Mucosa of gallbladder (tissue), 1 donor: ENCODE measurements at places on chromosomes 3 and 15.

DNA sequence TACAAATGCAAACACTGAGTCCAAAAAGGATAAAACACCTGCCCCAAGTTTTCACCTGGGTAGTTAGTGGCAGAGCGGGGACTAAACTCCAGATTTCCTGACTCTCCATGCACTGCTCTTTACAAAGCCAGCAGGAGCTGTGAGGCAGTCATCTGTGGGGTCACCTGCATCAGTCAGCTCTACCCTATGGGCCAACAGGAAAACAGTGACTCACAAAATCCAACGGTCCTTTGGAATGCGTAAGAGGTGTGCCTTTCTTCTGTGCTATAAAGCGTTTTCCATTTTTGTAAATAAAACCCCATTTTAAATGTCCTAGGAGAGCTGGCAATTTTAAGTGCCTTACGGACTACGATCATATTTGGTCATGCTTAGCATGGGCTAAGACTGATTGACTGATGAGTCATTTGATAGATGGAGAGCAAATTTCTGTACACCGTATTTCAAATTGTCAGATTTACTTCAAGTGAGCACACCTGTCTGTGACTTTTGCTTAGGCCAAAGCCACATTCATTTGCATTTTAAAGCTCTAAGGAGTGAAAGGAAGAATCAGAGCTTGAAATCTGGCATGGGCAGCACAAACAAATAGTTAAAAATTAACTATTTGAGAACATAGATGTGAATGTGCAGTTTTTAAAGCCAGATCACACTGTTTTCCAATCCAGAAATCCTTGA, 4.4 kb upstream of the COL8A1 start:
- DNase-seq: no peak

DNA sequence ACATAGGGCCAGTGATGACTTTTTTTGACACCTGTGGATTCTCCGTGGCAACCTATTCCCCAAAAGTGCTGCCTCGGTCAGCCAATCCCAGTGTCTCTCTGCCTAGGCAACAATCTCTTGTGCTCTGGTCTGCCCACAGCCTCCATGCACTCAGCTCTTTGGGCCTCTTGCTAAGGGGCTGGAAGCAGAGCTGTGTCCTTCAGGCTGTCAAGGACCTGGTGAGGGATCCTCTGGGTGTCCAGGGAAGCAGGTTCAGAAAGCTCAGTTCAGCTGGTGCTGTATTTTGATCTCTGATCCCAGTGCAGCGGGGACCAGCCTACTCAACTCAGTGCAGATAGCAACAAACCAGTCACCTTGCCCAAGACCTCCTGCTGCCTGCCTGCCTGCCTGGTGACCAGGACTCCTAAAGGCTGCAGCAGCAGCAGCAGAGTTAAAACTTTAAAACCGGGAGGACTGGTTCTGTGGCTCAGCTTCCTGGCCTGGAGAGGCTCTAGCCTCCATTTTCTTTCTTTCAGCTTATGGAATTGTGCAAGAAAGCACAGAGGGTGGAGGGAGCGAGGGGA, 6.2 kb downstream of the PAK6 start:
- DNase-seq: no peak

DNA sequence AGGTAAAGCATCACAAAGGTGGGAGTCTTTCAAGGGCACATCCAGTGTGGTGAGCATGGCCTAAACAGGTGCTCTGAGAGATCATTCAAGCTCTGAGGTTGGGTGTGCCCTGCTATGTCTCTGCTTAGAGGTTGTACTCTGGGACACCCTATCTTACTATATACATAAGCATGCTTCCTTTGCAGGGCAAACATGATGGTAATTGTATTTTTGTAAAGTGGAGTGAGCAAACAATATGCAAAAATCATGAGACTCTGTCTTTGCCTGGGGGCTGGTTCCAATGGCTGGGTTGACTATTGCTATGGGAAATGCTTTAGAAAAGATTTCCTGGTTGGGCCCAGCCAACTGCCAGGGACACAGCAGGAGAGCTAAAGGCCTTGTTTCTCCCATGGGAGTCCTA, 315.1 kb upstream of the TLE3 start:
- no peak for DNase-seq

GRCh38 chr15:45199136-45199810, 11.5 kb upstream of the SHF start:
- DNase-seq: no peak

GRCh38 chr15:83659417-83659812, 5.5 kb downstream of the ADAMTSL3 start:
- DNase-seq: no peak

DNA sequence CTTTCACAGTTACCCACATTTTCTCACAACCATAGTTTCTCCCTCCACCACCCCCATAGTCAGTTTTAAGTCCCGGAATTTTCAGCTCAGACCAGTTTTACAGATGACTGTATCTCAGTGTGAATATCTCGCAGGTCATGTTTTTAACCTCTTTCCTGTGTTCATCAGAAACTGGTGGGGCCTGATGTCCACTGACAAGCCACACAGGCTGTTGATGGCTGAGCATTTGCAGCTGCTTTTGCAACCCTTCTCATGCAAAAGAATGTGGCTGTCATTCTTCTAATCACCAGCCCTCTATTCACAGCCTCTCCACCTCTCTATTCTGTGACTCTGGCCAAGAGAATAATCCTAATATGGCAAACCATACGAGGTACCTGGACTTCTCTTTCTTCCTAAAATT, 8.5 kb downstream of the GYG1 start:
- no peak for DNase-seq

- no peak for DNase-seq
These were observed 57.1 kb upstream of the WNT5A start for GRCh38 chr3:55544219-55544618.

DNA sequence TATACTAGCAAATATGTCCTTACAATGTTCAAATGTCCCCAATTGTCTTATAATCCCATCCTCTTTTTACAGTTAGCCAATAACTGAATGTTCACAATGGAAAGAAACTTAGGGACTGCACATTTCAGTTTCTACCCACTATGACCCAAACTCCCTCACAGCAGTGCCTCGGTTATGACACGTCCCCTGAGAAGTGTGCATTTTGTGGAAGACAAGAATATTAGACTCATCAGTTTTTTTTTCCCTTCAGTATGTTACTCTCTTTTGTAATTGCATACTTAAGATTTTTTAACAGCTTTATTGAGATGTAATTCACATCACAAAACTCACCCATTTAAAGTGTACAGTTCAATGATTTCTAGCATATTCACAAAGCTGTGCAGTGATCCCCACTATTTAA, 64.8 kb downstream of the IGF2BP2 start:
- DNase-seq: no peak

DNA sequence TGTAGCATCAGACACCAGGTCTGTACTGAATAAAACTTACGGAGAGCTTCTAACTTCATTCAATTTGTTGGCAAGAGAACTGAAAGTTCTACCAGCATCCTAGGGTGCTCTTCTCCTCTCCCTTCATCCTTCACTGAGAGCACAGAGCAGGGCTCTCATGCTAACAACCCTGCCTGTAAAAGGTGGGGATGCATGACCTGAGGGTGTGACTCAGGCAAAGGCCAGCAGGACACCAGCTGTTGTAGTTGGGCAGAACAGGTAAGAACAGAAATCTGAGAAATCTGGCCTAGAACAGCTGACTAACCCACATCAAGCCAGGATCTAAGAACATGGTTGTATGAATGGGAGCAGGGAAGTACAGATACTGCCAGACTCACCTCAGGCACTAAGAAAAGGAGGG, 64.2 kb downstream of the MYLK start:
- DNase-seq: no peak

DNA sequence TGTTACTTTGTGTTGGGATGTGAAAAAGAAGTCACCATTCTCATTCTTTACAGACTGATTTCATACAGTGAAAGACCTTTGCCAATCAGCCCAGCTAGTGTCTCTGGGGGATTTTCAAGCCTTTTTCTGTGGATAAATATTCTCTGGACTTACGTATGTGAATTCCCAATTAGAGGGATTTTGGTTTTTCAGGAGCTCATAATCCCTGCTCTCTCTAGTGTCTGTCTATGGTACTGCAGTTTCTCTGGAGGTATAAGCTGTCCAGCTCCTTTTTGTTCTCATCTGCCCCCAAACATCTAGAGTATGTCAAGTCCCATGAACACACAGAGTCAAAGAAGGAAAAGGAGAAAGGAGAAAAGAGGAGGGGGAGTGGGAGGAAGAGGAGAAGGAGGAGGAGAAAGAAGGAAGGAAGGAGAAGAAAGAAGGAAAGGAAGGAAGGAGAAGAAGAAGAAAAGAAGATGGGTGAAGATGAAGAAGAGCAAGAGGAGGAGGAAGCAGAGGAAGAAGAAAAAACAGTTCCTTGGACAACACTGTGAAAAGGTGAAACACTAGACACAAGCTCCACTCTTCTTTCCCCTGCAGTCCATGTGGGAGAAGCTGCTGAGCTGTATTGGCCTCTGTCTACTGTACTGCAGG, 218.6 kb downstream of the GREM1 start:
- no peak for DNase-seq

- DNase-seq: no peak
These were observed 670.4 kb downstream of the FHIT start for GRCh38 chr3:60580809-60581208.

DNA sequence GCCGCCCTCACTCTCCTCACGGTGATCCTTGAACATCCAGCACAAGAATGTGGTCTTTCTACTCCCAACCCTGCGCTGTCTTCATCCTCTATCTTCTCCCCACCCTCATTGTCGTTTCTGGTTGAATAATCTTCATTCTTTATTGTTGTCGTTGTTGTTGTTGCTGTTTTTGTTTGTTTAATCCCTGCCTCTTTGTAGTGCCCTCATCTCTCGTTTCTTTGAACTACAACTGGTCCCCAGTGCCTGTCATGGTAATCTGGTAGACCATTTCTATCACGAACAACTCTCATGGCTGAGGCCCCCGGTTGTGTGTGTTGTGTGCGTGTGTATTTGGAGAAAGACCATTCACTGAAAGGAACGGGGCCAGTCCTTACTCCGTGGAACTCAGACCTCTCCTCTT, 1.3 kb upstream of the MYO5A start:
- DNase-seq: no peak
